D341Med (cell line): ENCODE measurements at places on chromosomes 13 and 19.

- peak; percentile 69 for DNase-seq
Observed at GRCh38 chr19:50705422-50706019, 14.1 kb downstream of the SHANK1 start.

GRCh38 chr19:51295382-51296126 lies 15.9 kb upstream of the IGLON5 start:
- DNase-seq: no peak

DNA sequence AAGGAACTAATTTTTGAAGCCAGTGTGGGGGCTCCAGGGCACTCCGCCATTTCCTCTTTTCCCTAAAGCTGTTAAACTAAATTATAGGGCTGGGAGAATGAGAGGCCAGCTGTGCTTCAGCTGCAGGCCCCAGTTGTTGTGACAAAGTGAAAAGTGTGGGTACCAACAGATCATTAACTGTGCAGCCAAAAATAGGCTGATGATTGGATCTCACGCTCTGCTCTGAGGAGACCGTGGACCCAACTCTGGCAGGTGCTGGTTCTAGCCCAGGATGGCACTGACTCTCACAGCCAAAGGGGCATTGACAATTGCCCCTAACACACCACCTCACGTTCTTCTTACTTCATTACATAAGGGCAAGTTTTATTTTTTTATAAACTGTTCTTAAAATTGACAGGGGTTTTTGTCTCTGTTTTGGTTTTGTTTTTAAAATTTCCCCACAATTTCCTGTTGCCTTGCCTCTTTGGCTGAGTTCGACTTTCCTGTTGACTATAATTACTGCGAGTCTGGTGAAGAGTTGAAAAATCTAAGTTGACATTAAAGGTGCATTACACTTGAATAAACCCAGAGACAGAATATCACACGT lies 391.0 kb downstream of the FGF9 start:
- DNase-seq: no peak

- peak; percentile 95 for DNase-seq
Observed at GRCh38 chr19:4295972-4296771, 6.0 kb downstream of the TMIGD2 start.

- DNase-seq: no peak
Observed at GRCh38 chr19:14763497-14764145, 14.7 kb downstream of the ADGRE2 start.
